ENCODE measurements at places on chromosomes 11 and 22. TPM values are rescaled to one million over a fixed set of nuclear protein-coding genes. Genes with fewer than 3 reads are reported as not detected.

MIOX gene
- total RNA-seq = not detected

MS4A7 gene
- not detected for total RNA-seq

XPNPEP3 gene
- 6.4 TPM for total RNA-seq

TRAPPC4 gene
- total RNA-seq = 68.0 TPM

POU2AF2 gene
- not detected for total RNA-seq

BTBD18 gene
- total RNA-seq = not detected

USP2 gene
- total RNA-seq = not detected

F2 gene
- total RNA-seq = 0.10 TPM

TMEM258 gene
- 64.7 TPM for total RNA-seq

CD3G gene
- total RNA-seq = not detected

ARCN1 gene
- 129 TPM for total RNA-seq

NPTXR gene
- 0.05 TPM for total RNA-seq

RIMBP3C gene
- total RNA-seq = 0.05 TPM

MMP8 gene
- not detected for total RNA-seq

SHANK3 gene
- total RNA-seq = 27.8 TPM

TMEM86A gene
- 1.6 TPM for total RNA-seq

IRAG1 gene
- total RNA-seq = 0.27 TPM

SCGB1D2 gene
- total RNA-seq = not detected

ZNRF3 gene
- 5.1 TPM for total RNA-seq

PPM1F gene
- 187 TPM for total RNA-seq

NXPE4 gene
- total RNA-seq = not detected

TYR gene
- not detected for total RNA-seq

EEF1G gene
- total RNA-seq = 1,562 TPM

KDM4E gene
- total RNA-seq = not detected

THAP7 gene
- 19.5 TPM for total RNA-seq

DLAT gene
- 46.1 TPM for total RNA-seq

INS gene
- not detected for total RNA-seq

All from mammary microvascular endothelial cell (primary cell).